Astrocyte (in vitro differentiated cells and primary cell): ENCODE measurements at places on chromosomes 2 and 18. TPM values are rescaled to one million over a fixed set of nuclear protein-coding genes. Genes with fewer than 3 reads are reported as not detected.

GRCh38 chr2:96523659-96524481 is 12.7 kb upstream of the ARID5A start:
- DNase-seq = no peak

DNA sequence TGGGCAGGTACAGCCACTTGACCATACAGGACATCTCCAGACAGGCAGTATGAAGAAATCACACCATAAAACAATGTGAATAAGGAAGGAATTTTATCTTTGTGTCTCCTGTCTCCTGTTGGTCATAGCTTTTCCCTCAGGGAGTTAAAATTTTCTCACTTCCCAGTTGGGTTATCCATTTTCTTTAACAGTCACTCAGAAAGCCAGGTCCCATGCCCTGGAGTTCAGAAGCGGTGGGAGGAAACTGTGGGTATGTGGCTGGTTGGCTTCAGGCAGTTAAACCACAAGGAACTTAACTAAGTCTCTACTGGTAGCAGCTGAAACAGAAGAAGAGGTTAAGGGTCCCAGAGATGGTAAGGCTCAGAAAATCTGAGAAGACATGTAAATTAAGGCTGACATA is 6.5 kb upstream of the SMAD2 start:
- no peak for DNase-seq

DNA sequence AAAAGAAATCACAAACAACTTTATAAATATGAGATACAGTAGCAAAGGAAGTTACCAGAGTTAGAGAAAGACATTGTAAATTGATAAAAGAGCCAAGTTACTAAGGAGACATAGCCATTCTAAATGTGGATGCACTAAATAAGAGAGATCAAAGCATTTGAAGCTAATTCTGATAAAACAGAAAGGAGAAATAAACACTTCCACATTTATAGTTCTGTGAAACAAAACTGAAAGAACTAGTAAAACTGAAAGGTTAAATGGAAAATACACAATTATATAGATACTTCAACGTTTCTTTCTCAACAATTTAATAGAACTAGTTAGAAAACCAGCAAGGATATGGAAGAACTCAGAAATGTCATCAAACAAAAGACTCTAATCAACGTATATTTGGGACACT is 309.0 kb upstream of the CDH2 start:
- DNase-seq = no peak

DNA sequence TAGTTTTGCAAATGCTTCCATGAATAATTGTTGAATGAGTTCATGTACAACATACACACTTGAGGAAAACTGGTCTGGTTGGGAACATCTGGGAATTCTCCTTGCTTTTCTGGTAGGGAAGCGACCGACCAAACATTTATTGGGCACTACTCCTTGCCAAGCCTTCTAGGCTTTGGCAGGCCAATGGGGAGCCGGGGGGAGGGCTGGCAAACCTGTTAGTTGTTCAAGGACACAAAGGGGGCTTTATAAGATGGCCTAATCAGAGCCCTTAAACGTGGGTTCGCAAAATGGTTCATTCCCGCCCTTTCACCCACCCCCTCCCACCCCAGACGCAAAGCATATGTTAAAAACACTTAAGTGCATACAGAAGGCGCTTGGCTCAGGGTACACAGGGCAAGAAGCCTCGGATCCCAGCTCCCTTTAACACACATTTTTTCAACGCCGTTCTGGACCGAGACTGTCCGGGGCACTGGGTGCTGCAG is 844 bp upstream of the VSNL1 start:
- peak; percentile 70 for DNase-seq

DNA sequence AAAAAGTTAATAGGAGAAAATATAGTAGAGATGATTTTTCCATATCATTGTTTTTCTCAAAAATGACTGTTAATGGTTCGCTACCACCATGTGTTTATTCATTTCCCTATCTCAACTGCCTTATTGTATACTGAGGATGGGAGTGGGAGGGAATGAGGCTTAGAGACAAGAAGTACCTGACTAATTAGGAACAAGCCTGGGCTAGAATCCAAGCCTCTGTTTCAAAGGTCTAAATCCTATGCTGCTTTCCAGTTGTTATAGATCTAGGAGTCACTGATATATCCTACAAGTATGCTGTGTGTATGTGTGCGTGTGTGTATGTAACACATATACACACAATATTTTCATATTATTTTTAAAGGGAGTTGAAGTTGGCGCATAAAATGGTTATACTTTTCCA is 465.9 kb downstream of the EPHA4 start:
- no peak for DNase-seq

SLC5A7 gene
- total RNA-seq = 0.05 TPM in 1 of 2 replicates, not detected in the other

SLC9A4 gene
- total RNA-seq = 0.07 and 0.09 TPM in 2 replicates
